ENCODE measurements at places on chromosomes 1 and 21.
A peak's percentile ranks its signal among the peaks of the same experiment; 100 is the strongest.

- H3K4me1 ChIP-seq: no peaks in the 10 kb centered on the region
- H3K27ac ChIP-seq: no peak overlapping the region
- DNase-seq: no peak
- H3K27me3 ChIP-seq: no peaks in the 10 kb centered on the region
- peaks cover 5% of the 10 kb centered on the region for H3K36me3 ChIP-seq
Observed at GRCh38 chr1:150106341-150106740, 38.8 kb downstream of the VPS45 start.

GRCh38 chr1:6419397-6419803 lies 319 bp downstream of the HES2 start:
- H3K4me3 ChIP-seq: peak overlapping the region; percentile 27
- H3K27me3 ChIP-seq: peaks cover 100% of the 10 kb centered on the region
- no peak overlapping the region for H3K27ac ChIP-seq
- H3K36me3 ChIP-seq: no peaks in the 10 kb centered on the region

GRCh38 chr1:101431956-101432510 lies 195.2 kb downstream of the S1PR1 start:
- no peaks in the 10 kb centered on the region for H3K4me1 ChIP-seq
- H3K36me3 ChIP-seq: no peaks in the 10 kb centered on the region
- no peak for DNase-seq
- H3K4me3 ChIP-seq: no peak overlapping the region

GRCh38 chr1:12370333-12370975 lies 140.6 kb downstream of the VPS13D start:
- H3K27ac ChIP-seq: no peak overlapping the region
- H3K27me3 ChIP-seq: no peaks in the 10 kb centered on the region
- H3K4me3 ChIP-seq: no peak overlapping the region
- DNase-seq: no peak
- H3K4me1 ChIP-seq: peaks cover 8% of the 10 kb centered on the region
- H3K36me3 ChIP-seq: peaks cover 44% of the 10 kb centered on the region

- H3K27ac ChIP-seq: no peak overlapping the region
- H3K4me1 ChIP-seq: no peaks in the 10 kb centered on the region
- no peak for DNase-seq
Observed at GRCh38 chr1:211132721-211133392, 1.1 kb downstream of the KCNH1 start.

GRCh38 chr1:87404296-87404695 lies 75.6 kb downstream of the LMO4 start:
- H3K27me3 ChIP-seq: no peaks in the 10 kb centered on the region
- no peak overlapping the region for H3K4me3 ChIP-seq
- H3K27ac ChIP-seq: no peak overlapping the region
- no peaks in the 10 kb centered on the region for H3K4me1 ChIP-seq

- no peaks in the 10 kb centered on the region for H3K27me3 ChIP-seq
- no peak overlapping the region for H3K4me3 ChIP-seq
- no peak overlapping the region for H3K27ac ChIP-seq
- no peaks in the 10 kb centered on the region for H3K36me3 ChIP-seq
Observed at GRCh38 chr1:76330991-76331603, 256.6 kb downstream of the ST6GALNAC3 start.

GRCh38 chr1:21909787-21910503 lies 27.2 kb downstream of the HSPG2 start:
- H3K4me1 ChIP-seq: peaks cover 100% of the 10 kb centered on the region
- H3K36me3 ChIP-seq: no peaks in the 10 kb centered on the region
- H3K27ac ChIP-seq: peak overlapping the region; percentile 97
- peak; percentile 94 for DNase-seq
- H3K4me3 ChIP-seq: no peak overlapping the region
- no peaks in the 10 kb centered on the region for H3K27me3 ChIP-seq

All from tibial artery (tissue), 4 donors.